ENCODE measurements at places on chromosomes 6 and 20. TPM values are rescaled to one million over a fixed set of nuclear protein-coding genes. Genes with fewer than 3 reads are reported as not detected.

DNA sequence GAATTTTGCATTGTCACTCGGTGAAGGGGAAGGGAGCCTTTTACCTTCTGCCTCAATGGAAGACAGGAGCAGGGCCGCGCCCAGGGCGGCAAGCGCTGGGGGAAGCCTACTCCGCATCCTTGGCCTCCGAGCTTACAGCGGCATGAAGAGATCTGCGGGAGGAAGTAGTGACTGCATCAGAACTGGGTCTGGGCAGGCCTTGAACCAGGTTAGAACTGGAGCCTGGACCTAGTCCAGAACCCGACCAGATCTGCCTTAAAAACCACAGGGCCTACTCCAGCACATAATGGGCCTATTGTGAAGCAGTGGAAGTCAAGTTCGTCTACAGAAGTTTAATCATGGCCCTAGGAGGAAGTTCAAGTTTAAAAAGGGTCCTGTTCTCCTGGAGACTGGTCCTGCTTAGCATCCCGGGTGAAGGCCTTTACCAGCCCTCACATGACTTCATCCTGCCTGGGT is 3.1 kb downstream of the COL12A1 start:
- DNase-seq = no peak

DNA sequence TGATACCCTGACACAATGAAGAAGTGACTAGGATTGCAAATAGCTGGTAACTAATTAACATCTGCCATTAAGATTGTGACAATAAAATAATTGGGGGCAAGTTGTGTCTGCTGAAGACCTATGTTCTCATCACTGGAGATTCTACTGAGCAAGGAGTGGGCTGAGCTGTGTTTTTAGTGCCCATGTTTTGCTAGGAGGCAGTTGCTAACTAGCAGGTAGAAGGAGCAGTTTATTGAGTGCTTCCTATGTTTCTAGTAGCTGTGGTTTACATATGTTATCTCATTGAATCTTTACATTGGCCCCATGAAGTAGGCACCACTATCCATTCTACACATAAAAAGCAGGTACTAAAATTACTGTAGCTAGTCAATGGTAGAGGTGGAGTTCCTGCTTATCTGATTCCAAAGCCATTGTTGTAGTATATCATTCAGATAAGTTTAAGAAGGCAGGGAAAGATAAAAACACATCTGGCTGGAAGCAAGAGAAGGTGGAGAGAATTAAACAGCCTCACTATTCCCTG is 2.8 kb upstream of the MEP1A start:
- DNase-seq = no peak

SNRPB2 gene
- 72.7 TPM for total RNA-seq

DEFB121 gene
- not detected for total RNA-seq

ZC2HC1B gene
- total RNA-seq = not detected
